ENCODE measurements at places on chromosomes 3 and 15.

GRCh38 chr3:60674870-60675269 is 576.4 kb downstream of the FHIT start:
- DNase-seq = no peak

- no peak for DNase-seq
These were observed 54.2 kb upstream of the SPATA12 start for GRCh38 chr3:57006179-57006657.

- DNase-seq = no peak
These were observed 86.9 kb downstream of the PEX5L start for GRCh38 chr3:179949869-179950268.

DNA sequence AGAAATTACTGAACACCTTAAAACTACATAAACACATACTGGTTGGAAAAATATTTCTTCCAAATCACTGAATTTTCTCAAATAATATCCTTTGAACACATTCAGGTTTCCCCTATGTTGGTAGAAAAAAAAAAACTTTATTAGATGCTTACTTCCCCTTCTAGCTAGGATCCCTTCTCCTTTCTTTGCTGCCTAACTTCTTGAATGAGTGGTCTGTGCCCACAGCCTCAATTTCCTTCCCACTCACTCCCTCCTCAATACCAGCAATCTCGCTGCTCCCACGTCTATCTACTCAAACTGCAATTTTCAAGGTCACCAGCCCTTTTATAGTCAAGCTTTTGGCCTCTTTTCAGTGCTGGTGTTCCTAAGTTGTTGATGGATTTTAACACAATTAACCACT is 8.3 kb downstream of the CD200R1 start:
- DNase-seq = no peak

GRCh38 chr3:52243791-52244628 is 1.5 kb upstream of the PPM1M start:
- no peak for DNase-seq

DNA sequence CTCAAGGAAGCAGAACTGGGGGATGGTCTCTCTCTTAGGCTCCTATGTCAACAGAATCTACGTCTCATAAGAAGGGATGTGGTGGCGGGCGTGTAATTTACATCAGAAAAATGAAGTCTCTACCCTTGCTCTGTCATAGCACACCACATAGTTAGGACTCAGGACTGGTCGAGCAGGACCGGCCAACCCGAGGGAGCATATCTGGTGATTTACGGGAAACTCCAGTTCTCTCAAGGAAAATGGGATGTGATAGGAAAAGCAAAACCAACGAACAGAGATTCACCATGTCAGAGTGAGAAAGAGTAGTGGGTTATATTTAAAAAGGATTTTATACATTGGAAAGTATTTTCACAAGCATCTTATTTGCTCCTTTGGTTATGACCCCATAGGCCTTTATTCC is 54.7 kb downstream of the IGF2BP2 start:
- DNase-seq = no peak

GRCh38 chr3:105891101-105891500 is 22.3 kb upstream of the CBLB start:
- no peak for DNase-seq

DNA sequence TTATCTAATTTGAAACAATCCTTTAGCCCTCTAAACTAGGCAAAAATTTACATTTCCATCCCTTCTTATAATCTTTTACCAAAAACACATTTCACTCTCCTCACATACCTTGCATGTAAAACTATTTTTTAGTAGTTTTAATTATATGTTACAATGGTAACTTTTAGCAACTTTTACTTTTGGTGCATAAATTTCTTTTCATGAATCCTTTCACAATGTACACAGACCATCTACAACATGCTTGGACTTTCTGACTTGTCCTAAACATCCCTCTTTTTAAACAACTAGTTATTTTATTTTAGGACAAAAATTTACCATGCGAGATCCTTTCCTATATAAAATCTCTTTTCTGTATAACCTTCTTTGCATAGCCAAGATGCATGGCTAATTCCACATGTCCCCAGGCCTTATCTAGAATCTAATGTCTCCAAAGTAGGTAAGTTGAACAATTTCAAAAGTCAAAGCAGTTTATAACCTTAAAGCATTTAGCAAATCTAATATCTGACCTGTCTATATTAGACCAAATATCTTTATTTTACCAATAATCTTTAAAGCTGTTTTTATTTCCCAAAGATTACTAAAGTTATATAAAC is 14.4 kb upstream of the ALDH1L1 start:
- DNase-seq = no peak

- DNase-seq = no peak
These were observed 5.2 kb upstream of the LCTL start for GRCh38 chr15:66570842-66571478.

GRCh38 chr3:25585361-25586166 is 79.1 kb downstream of the TOP2B start:
- DNase-seq = no peak

DNA sequence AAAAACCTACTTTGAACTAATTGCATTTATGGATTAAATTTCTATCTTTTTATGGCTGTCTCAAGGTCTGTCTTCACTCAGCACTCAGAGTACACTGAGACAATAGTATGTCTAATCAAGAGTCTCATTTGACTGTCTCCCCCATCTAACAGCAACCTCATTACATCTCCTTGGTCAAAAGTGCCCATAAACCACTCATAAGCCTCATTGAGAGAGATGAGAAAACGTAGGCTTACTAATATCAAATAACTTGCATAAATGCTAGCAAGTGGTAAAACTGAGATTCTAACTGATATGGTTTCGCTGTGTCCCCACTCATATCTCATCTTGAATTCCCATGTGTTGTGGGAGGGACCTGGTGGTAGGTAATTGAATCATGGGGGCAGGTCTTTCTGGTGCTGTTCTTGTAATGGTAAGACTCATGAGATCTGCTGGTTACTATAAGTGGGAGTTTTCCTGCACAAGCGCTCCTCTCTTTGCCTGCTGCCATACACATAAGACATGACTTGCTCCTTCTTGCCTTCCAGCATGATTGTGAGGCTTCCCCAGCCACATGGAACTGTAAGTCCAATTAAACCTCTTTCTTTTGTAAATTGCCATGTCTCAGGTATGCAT is 113.9 kb downstream of the TFDP2 start:
- no peak for DNase-seq

- no peak for DNase-seq
These were observed 933 bp upstream of the APEH start for GRCh38 chr3:49673121-49673714.

GRCh38 chr3:129311054-129311902 is 32.6 kb downstream of the HMCES start:
- DNase-seq = no peak

DNA sequence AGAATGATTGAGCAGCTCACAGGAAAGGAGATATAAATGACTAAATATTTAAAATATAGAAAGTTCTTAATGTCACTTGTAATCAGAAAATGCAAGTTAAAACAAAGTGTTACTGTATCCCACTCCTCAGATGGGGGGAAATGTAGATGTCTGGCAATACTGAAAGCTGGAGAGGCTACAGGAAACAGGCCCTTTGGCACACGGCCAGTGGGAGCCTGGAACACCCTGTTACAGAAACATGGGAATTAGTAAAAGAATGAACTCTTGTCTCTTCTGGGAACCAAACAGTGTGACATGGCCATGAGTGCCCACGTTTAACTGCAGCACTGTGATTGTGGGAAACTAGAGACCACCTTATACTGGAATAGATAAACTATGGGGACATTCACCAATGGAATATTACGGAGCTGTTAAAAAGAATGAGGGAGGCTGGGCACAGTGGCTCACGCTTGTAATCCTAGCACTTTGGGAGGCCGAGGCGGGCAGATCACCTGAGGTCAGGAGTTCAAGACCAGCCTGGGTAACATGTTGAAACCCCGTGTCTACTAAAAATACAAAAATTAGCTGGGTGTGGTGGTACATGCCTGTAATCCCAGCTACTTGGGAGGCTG is 50.2 kb downstream of the CDCP1 start:
- no peak for DNase-seq

DNA sequence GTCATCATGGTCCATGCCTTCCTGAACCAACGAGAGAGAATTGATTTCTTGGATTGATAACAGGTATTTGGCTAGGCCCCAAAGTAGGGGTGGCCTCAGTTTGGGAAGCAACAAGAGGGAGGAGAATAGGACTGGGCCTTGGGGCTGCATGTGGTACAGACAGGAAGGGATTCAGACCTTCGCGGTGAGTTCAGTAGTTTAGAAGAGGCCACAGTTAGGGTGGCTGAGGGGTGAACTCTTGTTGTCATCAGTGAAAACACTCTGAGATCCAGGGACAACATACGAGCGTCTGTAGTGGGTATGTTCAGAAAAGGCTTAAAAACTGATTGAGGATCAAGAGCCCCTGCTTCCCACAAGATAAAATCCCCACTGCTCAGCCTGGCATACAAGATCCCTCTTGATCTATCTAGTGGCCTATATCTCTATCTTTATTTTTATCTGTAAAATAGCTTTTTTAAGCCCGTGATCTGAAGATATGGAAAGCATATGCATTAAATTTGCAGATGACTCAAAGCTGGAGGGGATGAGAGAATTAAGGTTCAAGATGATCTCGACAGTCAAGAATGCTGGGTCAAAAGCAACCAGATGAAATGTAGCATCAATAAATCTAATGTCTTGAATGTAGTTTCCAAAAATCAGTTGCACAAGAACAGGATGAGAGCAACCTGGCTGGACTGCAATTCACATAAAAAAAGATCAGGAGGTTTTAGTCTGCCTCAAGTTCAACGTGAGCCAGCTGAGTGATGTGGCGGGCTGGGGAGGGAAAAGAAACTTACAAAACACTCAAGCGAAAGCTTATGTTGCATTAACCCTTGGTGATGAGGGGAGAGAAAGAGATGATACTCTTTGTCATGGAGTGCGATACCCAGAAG is 221.1 kb upstream of the TLE3 start:
- DNase-seq = no peak

DNA sequence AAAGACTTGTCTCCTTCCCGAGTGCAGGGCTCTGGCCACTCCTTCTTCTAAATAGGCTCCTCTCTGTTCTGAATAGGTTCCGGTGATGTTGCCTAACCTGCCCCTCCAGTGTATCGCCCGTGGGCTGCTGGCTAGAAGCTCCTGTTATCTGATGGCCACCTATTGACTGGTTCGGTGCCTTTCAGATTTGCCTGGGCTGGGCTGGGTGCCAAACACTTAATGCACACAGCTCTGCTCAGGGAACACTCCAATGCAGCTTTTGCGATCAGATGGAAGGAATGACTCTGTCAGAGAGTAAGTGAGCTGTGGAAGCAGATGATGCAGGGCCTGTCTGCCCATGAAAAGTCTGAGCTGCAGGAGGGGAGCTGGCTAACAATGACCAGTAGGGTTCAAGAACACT is 112.9 kb downstream of the CORO2B start:
- DNase-seq = no peak

DNA sequence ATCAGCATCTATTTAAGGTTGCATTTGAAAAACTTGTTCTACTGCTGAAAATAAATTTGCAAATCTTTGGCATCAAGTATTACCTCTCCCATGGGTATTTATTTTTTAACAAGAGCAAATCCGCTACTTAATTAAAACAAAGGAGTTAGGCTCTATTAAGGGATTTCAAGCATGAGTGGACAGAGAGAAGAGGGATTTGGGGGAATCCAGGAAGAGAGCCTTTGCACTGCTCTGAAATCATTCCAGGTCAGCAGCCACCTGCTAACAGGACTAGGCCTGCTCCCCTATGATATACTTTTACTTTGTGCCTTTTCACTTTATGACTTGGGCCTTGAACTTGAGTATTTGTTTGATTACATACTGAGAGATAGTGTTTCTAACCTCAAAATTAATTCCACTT is 57.1 kb downstream of the IQCH start:
- DNase-seq = no peak

GRCh38 chr3:126380011-126380768 is 14.5 kb upstream of the CFAP100 start:
- no peak for DNase-seq

GRCh38 chr3:125191256-125191655 is 21.3 kb downstream of the SLC12A8 start:
- DNase-seq = no peak

Data from stimulated activated CD8-positive, alpha-beta memory T cell treated with anti-CD3 and anti-CD28 coated beads, Interleukin-4, amount 100 ng/mL, for 1 hour (primary cell).